ENCODE measurements at places on chromosomes 13 and 19. TPM values are rescaled to one million over a fixed set of nuclear protein-coding genes. Genes with fewer than 3 reads are reported as not detected.

- peak; percentile 77 for DNase-seq
Observed at GRCh38 chr19:18464646-18465045, 26.7 kb upstream of the ISYNA1 start.

GRCh38 chr19:49613374-49613773 lies 22.4 kb downstream of the PRR12 start:
- no peak for DNase-seq

DNA sequence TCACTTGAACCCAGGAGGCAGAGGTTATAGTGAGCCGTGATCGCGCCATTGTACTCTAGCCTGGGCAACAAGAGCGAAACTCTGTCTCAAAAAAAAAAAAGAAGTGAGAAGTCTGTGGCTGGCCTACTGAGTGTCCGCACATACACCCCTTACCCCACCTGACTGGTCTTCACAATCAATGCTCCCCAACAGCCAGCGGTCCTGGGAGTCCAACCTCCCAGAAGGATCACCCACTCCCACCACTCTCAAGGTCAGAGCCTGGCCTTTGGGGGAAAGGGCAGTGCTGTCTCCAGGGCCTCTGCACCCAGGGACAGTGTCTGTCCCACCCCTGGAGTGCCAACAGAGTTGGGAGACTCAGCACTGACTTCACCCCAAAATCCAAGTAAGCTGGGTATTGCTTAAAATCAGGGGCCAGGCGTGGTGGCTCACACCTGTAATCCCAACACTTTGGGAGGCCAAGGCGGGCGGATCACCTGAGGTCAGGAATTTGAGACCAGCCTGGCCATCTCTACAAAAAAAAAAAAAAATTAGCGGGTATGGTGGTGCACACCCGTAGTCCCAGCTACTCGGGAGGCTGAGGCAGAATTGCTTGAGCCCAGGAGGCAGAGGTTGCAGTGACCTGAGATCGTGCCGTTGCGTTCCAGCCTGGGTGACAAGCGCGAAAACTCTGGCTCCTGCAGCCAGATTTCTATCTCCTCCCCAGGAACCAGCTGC lies 2.3 kb upstream of the CD320 start:
- DNase-seq, result no peak

- DNase-seq, result no peak
Observed at GRCh38 chr13:39016087-39016486, 21.8 kb downstream of the PROSER1 start.

DNA sequence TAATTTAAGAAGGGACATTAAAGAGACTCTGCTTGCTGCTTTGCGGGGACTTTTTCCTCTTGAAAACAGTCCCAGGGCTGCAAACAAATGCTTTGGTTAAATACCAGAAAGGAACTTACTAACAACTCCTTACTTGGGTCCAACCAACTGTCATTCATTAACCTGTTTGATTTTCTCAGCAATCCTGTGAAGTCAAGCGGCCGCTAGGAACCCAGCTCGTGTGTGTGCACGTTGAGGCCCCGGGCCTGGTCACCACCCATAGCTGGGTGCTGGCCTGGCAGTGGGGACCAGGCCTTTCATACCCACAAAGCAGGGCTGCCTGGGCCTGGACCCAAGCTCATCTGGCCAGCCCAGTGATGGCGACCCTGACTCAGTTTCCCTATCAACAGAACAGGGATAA lies 50.7 kb downstream of the C1QTNF9 start:
- no peak for DNase-seq

- no peak for DNase-seq
Observed at GRCh38 chr19:14525729-14526128, 3.7 kb upstream of the TECR start.

The GPC6 gene
- 9.0 TPM for total RNA-seq
